Activated T-helper 2 cell treated with anti-CD3 and anti-CD28 coated beads, Interferon-gamma antibody, Interleukin-2, Interleukin-4, amounts not matched to agents 10 μg/mL and 5 μg/mL and 100 μg/mL, durations not matched to agents 14 hours and 24 hours and 36 hours (primary cell): ENCODE measurements at places on chromosomes 11 and 22. TPM values are rescaled to one million over a fixed set of nuclear protein-coding genes. Genes with fewer than 3 reads are reported as not detected.

Gene OR10G4
- total RNA-seq = not detected in 2 replicates

Gene PNPLA3
- 1.3 and 1.7 TPM in 2 replicates for total RNA-seq

Gene PARVA
- total RNA-seq = not detected in 2 replicates

Gene CLCF1
- 2.9 and 3.0 TPM in 2 replicates for total RNA-seq

Gene TRIM6
- 0.87 and 1.8 TPM in 2 replicates for total RNA-seq

Gene MYO7A
- total RNA-seq = 0.23 and 0.30 TPM in 2 replicates

Gene CENATAC
- total RNA-seq = 44.2 and 47.7 TPM in 2 replicates

Gene ATM
- total RNA-seq = 34.1 and 34.7 TPM in 2 replicates

Gene HNRNPUL2
- total RNA-seq = 62.6 and 63.5 TPM in 2 replicates

Gene OR6A2
- total RNA-seq = 0.32 and 0.53 TPM in 2 replicates

Gene ZP1
- not detected in 2 replicates for total RNA-seq

Gene SLC15A3
- total RNA-seq = 2.1 and 2.2 TPM in 2 replicates

Gene ADAMTS8
- not detected in 2 replicates for total RNA-seq

Gene OR10A3
- total RNA-seq = not detected in 2 replicates

Gene IL10RA
- 144 and 147 TPM in 2 replicates for total RNA-seq

Gene RAG2
- total RNA-seq = not detected in 2 replicates

Gene MRE11
- total RNA-seq = 45.8 and 47.4 TPM in 2 replicates
